ENCODE measurements at places on chromosomes 13 and 19.
A peak's percentile ranks its signal among the peaks of the same experiment; 100 is the strongest.

DNA sequence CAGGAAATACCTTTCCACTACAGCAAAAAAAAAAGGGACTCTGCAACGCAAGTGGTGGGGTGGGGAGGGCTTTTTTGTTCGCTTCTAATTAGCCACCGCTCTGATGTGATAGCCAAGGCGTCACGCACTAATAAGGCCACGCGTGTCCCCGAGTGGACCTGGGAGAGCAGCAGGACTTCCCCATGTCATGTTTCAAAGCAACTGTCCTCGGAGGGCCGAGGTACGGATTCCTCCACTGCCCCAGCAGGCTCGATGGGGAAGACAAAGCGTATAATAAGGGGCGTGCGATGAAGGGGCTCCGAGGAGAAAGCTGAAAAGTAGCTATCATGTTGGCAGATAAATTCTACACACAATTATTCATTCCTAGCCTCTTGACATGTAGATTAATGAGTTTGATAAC, 179.7 kb upstream of the ZNF507 start:
- no peak for DNase-seq

DNA sequence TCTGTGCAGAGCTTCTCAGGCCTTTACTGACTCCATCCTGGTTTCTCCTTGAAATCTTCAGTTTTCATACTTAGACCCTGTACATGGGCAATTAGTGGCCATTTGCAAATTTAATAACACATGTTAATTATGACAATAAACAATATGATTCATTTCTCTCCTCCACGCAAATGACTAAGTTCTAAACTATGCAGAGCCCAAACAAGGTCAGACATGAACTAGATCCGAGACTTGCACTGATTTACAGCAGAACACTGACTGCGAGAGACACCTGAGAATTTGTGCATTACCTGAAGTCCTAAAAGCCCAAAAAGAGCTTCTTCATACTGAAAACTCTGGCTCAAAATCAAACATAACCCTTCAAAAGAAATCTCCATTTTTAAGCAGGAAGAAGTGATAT, 521.8 kb downstream of the MYO16 start:
- DNase-seq: no peak

GRCh38 chr19:47540748-47541147, 25.9 kb upstream of the NAPA start:
- DNase-seq: peak; percentile 11

DNA sequence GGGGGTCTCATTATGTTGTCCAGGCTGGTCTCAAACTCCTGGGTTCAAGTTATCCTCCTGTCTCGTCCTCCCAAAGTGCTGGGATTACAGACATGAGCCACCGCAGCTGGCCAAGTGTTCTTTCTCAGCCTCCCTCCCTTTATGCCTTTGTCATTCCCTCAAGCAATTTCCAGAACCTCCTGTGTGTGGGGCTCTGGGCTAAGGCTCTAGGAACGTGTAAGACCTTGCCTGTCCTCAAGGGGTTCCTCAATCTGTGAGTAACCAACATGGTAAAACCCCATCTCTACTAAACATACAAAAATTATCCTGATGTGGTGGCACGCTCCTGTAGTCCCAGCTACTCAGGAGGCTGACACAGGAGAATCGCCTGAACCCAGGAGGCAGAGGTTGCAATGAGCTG, 15.5 kb upstream of the SPACA4 start:
- no peak for DNase-seq

GRCh38 chr13:36430247-36431203, 1.8 kb upstream of the CCNA1 start:
- no peak for DNase-seq

- DNase-seq: peak; percentile 10
Observed at GRCh38 chr13:107124129-107124718, 556.3 kb upstream of the ARGLU1 start.

- DNase-seq: peak; percentile 26
Observed at GRCh38 chr13:100542826-100543156, 45.8 kb downstream of the GGACT start.

GRCh38 chr13:59635589-59635988, 528.1 kb downstream of the DIAPH3 start:
- DNase-seq: no peak

DNA sequence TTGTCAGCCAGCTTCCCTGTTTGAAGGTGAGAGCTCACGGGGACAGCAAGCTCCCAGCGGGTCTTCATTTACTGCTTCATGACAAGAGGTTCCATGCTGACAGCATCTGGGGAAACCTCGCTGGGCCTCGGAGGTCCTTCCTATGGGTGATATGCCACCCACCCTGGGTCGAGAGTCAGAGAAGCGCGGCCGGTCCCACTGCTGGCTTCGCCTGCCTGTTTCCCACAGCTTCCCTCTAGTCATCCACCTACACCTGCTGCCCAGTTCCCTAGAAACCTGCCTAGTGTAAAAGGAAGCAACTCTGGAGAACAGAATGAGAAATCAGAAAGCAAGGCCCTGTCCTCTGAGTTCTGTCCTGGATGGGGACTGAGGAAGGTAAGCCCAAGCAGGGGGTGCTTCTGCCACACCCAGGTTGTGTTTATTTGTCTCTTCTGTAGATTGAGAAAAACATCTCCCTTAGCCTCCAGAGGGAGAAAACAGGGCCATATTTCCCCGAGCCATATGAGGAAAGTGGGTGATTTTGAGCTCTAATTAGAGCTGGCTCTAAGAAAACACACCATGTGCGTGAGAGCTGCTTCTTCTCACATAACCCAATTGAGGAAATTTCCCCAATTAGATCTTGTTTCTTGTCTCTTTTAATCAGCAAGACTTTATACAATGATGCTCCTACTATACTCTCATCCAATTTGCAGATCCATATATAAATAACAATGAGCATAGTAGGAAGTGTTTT, 504.3 kb downstream of the IRS2 start:
- DNase-seq: no peak

DNA sequence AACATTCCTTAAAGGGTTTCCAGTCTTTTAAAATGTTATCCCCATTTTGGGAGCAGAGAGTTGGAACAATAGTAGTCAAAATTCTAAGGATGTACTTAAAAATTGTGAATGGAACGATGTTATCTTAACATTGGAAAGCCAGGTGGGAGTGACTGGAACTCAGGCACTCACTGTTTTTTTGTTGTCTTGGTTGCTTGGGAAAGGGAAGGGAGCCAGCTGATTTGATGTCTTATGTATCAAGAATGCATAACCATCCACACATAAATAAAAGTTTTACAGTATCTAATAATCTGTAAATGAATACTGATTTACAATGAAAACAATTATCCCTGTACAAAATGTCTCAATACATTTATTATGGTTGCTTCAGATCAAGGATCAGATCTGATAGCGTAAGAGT, 88.7 kb downstream of the SLC10A2 start:
- DNase-seq: no peak

DNA sequence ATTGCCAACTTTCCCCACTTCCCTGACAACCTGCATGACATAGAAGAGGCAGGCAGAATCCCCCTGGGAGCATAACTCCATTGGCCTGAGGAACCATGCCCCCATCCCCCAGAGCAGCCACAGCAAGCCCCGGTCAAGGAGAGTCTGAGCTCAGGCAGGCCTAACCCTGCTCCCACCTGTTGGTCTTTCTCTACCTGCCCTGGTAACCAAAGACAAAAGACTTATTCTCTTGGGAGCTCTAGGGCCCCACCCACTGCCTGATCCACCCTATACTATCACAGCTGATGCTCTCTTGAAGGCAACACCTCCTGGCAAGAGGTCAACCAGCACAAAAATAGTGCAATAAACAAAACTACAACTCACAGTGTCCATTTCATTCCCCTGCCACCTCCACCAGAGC, 59.3 kb downstream of the TNFSF13B start:
- DNase-seq: no peak

DNA sequence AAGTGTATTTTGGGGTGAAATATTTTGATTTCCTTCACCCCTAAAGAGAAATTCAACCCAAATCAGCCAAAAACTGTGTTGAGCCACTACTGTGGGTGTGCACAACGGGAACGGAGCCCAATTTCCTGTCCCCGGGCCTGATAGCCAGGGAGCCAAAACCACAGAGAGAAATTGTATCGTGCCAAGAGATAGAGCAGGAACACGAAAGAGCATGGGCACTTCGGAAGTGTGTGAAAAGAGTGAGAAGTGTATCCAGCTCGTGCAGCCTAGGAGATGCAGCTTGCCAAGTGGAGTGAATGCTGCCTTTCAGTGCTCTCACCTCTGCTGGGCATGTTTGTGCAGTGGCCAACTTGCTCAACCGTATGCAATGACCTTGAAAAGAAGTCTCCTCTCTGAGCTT, 19.4 kb upstream of the PLEKHF1 start:
- no peak for DNase-seq

- peak; percentile 55 for DNase-seq
Observed at GRCh38 chr19:55369653-55370304, 484 bp downstream of the IL11 start.

DNA sequence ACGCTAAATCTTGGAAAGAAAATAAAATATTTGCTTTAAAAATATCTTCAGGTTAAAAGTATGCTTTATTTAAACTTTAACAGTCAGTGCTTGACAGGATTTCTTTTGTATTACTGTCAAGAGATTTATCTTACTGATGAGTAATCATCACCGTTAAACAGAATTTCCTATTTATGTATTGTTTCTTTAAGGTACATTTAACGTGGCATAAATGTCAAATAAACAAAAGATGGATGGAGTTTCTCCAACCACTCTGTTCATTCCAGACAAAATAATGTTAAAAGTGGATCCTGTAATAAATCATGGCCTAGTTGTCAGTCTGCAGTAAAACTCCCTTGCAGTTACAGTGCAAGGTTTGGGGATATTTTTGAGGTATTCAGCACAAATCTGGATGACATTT, 298.3 kb downstream of the DIAPH3 start:
- DNase-seq: no peak

GRCh38 chr13:76890021-76890420, 3.8 kb upstream of the KCTD12 start:
- no peak for DNase-seq

DNA sequence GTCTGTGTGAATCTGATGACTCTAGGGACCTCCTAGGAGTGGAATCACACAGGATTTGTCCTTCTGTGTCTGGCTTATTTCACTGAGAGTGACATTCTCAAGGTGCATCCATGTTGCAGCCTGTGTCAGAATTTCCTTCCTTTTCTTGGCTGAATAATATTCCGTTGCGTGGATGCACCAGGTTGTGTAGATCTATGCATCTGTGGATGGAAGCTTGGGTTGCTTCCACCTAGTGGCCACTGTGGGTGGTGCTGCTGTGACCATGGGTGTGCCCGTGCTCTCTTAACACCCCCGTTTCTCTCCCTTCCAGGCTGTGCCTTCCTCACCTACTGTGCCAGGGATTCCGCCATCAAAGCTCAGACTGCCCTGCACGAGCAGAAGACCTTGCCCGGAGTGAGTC, 26.2 kb downstream of the CELF5 start:
- no peak for DNase-seq

GRCh38 chr19:13825489-13826441, 30.5 kb downstream of the ZSWIM4 start:
- no peak for DNase-seq

- no peak for DNase-seq
Observed at GRCh38 chr19:44765033-44765948, 12.4 kb upstream of the CBLC start.

- no peak for DNase-seq
Observed at GRCh38 chr13:29453617-29454011, 141.9 kb downstream of the SLC7A1 start.

DNA sequence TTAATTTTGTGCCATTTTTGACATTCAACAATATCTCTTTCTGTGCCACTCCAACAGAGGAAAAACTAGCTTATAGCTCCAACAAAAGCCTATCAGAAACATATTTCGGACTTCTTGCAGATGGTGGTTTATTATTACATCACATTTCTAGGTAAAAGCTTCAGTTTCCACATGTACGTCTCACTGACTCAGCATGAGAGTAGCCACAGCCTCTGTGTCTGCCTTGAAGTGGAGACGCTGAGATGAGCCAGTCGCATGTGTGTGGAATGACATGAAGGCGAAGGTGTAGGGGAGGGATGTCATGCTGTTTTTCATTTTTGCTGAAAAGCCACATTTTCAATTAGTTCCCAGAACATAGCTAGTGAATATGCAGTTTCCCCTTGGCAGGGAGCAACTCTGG, 598.6 kb downstream of the EFNB2 start:
- peak; percentile 47 for DNase-seq

- DNase-seq: no peak
Observed at GRCh38 chr13:77786695-77787287, 89.3 kb downstream of the SLAIN1 start.

DNA sequence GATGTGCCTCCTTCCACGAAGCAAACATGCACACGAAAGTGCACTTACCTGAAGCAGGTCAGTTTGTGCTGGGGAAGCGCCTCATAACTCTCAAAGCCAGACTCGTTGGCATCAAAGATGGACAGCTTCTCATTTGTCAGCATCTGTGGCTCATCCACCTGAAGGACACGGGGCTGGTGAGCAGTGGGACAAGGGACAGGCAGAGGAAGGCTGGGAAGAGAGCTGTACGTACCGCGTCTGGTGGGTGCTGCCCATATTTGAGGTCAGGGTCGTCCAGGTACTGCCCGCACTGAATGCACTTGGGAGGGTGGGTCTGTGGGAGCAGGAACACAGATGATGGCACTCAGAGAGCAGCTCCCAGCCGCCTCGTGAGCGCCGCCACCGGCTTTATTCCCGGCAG, 35.1 kb downstream of the DNMT1 start:
- DNase-seq: no peak

DNA sequence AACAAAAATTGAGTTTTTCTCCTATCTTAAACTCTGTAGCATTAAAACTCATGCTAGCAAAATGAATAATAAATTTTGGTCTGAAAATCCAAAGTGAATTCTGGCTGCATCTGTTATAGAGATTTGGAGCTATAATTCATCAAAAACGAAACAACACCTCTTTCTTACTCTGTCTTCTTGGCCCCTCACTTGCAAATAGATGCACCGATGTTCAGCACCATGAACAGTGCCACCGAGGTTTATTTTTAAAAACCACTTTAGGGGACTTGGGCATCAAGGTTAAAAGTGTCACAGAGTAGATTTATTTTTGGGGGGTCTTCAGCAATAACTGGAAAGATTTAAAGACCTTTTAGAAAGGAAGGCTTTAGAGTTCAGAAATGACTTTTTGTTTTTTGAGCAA, 26.1 kb upstream of the EID2 start:
- no peak for DNase-seq

DNA sequence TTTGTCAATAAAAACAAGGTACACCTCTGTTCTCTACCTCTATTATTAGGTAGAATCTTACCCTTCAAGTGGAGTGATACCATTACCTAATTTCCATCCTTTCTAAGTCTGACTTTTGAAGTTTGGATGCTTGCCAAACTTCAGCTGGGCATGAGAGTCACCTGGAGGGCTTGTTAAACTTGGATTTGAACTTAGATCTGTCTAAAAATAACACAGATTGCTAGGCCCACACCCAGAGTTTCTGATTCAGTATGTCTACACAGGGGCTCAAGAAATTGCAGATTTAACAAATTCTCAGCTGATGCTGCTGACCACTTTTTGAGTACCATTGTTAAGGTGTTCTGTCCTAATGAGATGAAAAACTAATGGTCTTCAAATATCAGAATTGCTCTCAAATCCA, 512.2 kb downstream of the LMO7 start:
- DNase-seq: no peak

All from fibroblast of skin of left quadriceps (primary cell).